Naive thymus-derived CD4-positive, alpha-beta T cell (primary cell): ENCODE measurements at places on chromosomes 2 and 18.

- no peak overlapping the region for H3K27ac ChIP-seq
- H3K4me1 ChIP-seq, result no peaks in the 10 kb centered on the region
- no peaks in the 10 kb centered on the region for H3K36me3 ChIP-seq
- H3K4me3 ChIP-seq, result no peak overlapping the region
Measured at GRCh38 chr2:120922571-120923332, 187.1 kb downstream of the GLI2 start.

GRCh38 chr2:241855245-241855887 is 3.3 kb downstream of the PDCD1 start:
- H3K4me3 ChIP-seq, result no peak overlapping the region
- no peak for DNase-seq
- H3K27ac ChIP-seq, result no peak overlapping the region

GRCh38 chr2:24903161-24904103 is 16.6 kb downstream of the ADCY3 start:
- H3K27ac ChIP-seq, result no peak overlapping the region
- H3K4me1 ChIP-seq, result no peaks in the 10 kb centered on the region
- H3K27me3 ChIP-seq, result no peaks in the 10 kb centered on the region
- no peak for DNase-seq
- H3K4me3 ChIP-seq, result no peak overlapping the region

GRCh38 chr2:231597014-231597611 is 4.4 kb downstream of the TEX44 start:
- peak; percentile 20 for DNase-seq
- H3K4me1 ChIP-seq, result no peaks in the 10 kb centered on the region
- H3K36me3 ChIP-seq, result no peaks in the 10 kb centered on the region
- H3K27me3 ChIP-seq, result no peaks in the 10 kb centered on the region

DNA sequence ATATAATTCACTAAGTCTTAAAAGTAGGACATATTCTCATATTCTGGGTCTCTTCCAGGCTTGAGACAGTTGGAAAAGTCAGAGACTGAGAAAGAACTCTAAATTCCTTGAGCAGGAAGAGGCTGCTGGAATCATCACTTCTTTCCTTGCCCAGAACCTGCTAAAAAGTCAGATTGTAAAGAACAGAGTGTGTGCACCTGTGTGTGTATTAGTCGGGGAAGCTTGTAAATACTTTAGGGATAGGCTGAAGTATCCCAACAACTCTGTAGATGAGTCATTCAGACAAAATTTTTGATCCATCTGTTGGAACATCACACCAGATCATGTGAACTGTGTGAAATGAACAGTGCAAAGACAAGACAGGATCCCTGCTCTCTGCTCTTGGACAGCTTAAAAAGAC is 16.1 kb downstream of the GAREM1 start:
- H3K27ac ChIP-seq, result no peak overlapping the region
- DNase-seq, result no peak
- no peak overlapping the region for H3K4me3 ChIP-seq
- H3K27me3 ChIP-seq, result no peaks in the 10 kb centered on the region
- H3K4me1 ChIP-seq, result no peaks in the 10 kb centered on the region

DNA sequence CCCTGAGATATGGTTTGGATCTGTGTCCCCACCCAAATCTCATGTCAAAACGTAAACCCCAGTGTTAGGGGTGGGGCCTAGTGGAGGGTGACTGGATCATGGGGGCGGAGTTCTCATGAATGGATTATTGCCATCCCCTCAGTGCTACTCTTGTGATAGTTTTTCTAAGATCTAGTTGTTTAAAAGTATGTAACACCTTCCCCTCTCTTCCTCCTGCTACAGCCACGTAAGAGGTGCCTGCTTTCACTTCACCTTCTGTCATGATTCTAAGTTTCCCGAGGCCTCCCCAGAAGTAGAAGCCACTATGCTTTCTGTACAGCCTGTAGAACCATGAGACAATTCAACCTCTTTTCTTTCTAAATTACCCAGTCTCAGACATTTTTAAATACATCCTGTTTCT is 16.9 kb downstream of the PUM2 start:
- DNase-seq, result no peak
- H3K27ac ChIP-seq, result no peak overlapping the region
- no peaks in the 10 kb centered on the region for H3K27me3 ChIP-seq
- H3K4me1 ChIP-seq, result peaks cover 30% of the 10 kb centered on the region
- H3K4me3 ChIP-seq, result no peak overlapping the region

GRCh38 chr2:160363961-160364360 is 129.6 kb downstream of the RBMS1 start:
- no peak overlapping the region for H3K27ac ChIP-seq
- no peak for DNase-seq
- peaks cover 8% of the 10 kb centered on the region for H3K4me1 ChIP-seq
- no peak overlapping the region for H3K4me3 ChIP-seq
- H3K36me3 ChIP-seq, result peaks cover 11% of the 10 kb centered on the region
- H3K27me3 ChIP-seq, result no peaks in the 10 kb centered on the region

- H3K4me3 ChIP-seq, result no peak overlapping the region
- DNase-seq, result no peak
- H3K36me3 ChIP-seq, result no peaks in the 10 kb centered on the region
- H3K27me3 ChIP-seq, result no peaks in the 10 kb centered on the region
Measured at GRCh38 chr18:37175727-37176620, 347.0 kb downstream of the KIAA1328 start.

- no peaks in the 10 kb centered on the region for H3K4me1 ChIP-seq
- no peak for DNase-seq
- no peaks in the 10 kb centered on the region for H3K36me3 ChIP-seq
- no peak overlapping the region for H3K27ac ChIP-seq
Measured at GRCh38 chr2:235216901-235217300, 265.1 kb downstream of the SH3BP4 start.

- H3K27me3 ChIP-seq, result no peaks in the 10 kb centered on the region
- peaks cover 21% of the 10 kb centered on the region for H3K36me3 ChIP-seq
- no peaks in the 10 kb centered on the region for H3K4me1 ChIP-seq
- DNase-seq, result peak; percentile 62
- H3K4me3 ChIP-seq, result no peak overlapping the region
- no peak overlapping the region for H3K27ac ChIP-seq
Measured at GRCh38 chr2:223970343-223971128, 13.3 kb downstream of the MRPL44 start.

- H3K4me1 ChIP-seq, result no peaks in the 10 kb centered on the region
- no peak overlapping the region for H3K4me3 ChIP-seq
- H3K36me3 ChIP-seq, result no peaks in the 10 kb centered on the region
- DNase-seq, result no peak
- H3K27ac ChIP-seq, result no peak overlapping the region
- no peaks in the 10 kb centered on the region for H3K27me3 ChIP-seq
Measured at GRCh38 chr2:45928946-45929345, 277.5 kb downstream of the PRKCE start.

DNA sequence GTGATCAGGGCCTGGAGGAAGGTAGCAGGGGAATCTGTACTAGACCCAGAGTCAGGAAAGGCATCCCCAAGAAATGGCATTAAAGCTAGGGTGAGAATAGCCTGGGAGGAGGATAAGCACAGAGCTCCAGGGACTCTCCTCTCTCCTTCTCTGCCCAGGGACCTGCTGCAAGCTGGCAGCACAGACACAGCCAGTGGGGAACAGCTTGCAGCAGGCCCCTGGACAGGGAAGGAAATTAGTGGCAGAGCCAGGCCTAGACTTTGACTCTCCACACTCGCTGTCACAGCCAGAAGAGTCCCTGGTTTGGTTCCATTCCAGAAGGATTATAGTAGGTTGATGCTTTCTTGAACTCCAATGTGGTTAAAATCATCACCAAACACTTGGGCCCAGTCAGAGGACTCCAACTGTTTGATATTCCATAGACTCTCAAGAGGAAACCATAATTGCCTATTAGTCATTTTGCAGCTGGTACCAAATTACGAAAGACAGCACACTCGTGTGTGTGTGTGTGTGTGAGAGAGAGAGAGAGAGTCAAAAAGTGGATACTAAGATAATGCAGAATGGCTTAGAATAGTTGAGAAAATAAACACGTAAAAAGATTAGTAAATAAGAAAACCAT is 95.5 kb upstream of the ATP8B1 start:
- H3K4me1 ChIP-seq, result no peaks in the 10 kb centered on the region
- H3K4me3 ChIP-seq, result no peak overlapping the region
- no peak for DNase-seq
- H3K27me3 ChIP-seq, result no peaks in the 10 kb centered on the region
- no peak overlapping the region for H3K27ac ChIP-seq
- no peaks in the 10 kb centered on the region for H3K36me3 ChIP-seq

DNA sequence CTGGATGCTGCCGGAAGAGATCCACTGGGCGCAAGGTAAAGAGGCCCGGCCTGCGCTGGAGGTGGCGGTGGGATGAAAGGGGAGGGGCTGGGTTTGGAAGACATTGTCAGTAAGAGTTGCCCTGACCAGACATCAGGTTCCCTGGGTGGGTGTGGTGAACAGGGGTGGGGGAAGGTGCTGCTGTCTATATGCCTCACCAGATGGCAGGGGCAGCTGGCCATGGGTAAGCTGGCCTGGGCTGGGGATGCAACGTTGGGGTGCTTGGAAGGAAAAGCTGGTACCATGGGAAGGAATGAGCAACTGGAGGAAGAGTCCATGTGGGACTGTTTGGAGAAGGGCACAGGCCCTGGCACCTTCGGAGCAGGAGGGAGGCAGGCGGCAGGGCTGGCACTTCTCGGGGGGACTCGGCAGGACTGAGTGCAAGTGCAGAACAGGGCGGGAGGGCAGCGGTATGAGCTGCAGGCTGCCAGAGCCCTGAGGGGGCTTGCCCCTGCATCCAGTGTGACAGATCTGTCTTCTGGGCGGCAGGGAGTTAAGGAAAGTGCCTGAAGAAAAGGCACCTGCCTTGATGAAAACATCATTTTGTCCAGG is 146.4 kb downstream of the DYSF start:
- no peaks in the 10 kb centered on the region for H3K36me3 ChIP-seq
- H3K27me3 ChIP-seq, result no peaks in the 10 kb centered on the region
- H3K4me1 ChIP-seq, result no peaks in the 10 kb centered on the region
- H3K27ac ChIP-seq, result no peak overlapping the region
- H3K4me3 ChIP-seq, result no peak overlapping the region

DNA sequence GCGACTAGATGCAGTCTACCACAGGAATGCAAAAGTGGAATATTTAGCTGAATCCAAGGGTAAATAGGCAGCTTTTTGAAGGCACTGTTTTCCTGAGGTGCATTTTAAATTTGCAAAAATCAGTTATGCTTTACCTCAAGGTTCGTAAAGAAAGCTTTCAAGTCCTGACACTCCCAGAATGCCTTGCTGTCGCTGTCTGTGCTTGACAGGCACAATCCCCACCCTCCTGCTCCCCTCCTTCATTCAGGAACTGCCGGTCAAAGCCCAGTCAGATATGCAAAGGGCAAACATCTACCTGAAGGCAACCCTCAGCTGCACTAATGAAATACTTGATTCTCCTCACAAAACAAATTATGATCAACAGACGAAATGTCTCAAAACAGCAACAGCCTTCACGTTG is 97.4 kb upstream of the DDX18 start:
- no peaks in the 10 kb centered on the region for H3K4me1 ChIP-seq
- no peaks in the 10 kb centered on the region for H3K27me3 ChIP-seq
- no peaks in the 10 kb centered on the region for H3K36me3 ChIP-seq
- no peak overlapping the region for H3K4me3 ChIP-seq

DNA sequence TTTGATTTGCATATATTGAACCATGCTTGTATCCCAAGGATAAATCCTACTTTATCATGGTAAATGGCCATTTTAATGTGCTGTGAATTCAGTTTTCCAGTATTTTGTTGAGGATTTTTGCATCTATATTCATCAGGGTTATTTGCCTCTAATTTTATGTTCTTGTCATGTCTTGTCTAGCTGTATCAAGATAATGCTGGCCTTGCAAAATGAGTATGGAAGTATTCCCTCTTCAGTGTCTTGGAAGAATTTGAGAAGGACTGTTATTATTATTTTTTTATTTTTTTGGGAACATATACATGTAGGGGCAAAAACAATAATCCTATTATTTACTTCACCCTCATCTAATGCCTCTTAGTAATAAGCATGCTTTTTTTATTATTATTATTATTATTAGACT is 398.0 kb upstream of the KCNH7 start:
- no peak for DNase-seq
- no peaks in the 10 kb centered on the region for H3K4me1 ChIP-seq
- H3K36me3 ChIP-seq, result no peaks in the 10 kb centered on the region
- H3K27me3 ChIP-seq, result no peaks in the 10 kb centered on the region

GRCh38 chr2:135349941-135350340 is 181.1 kb downstream of the ZRANB3 start:
- no peaks in the 10 kb centered on the region for H3K36me3 ChIP-seq
- H3K27me3 ChIP-seq, result no peaks in the 10 kb centered on the region
- DNase-seq, result no peak
- no peak overlapping the region for H3K4me3 ChIP-seq

- DNase-seq, result no peak
- H3K27ac ChIP-seq, result no peak overlapping the region
- no peaks in the 10 kb centered on the region for H3K27me3 ChIP-seq
Measured at GRCh38 chr18:8554354-8554753, 54.9 kb upstream of the RAB12 start.

- H3K36me3 ChIP-seq, result no peaks in the 10 kb centered on the region
- H3K4me3 ChIP-seq, result no peak overlapping the region
- DNase-seq, result no peak
- H3K4me1 ChIP-seq, result peaks cover 16% of the 10 kb centered on the region
- H3K27me3 ChIP-seq, result no peaks in the 10 kb centered on the region
Measured at GRCh38 chr2:238285653-238286082, 2.7 kb downstream of the PER2 start.

GRCh38 chr2:196399096-196399495 is 227.7 kb upstream of the STK17B start:
- H3K4me3 ChIP-seq, result no peak overlapping the region
- no peak overlapping the region for H3K27ac ChIP-seq
- no peak for DNase-seq
- H3K36me3 ChIP-seq, result no peaks in the 10 kb centered on the region
- H3K4me1 ChIP-seq, result no peaks in the 10 kb centered on the region

- H3K27me3 ChIP-seq, result no peaks in the 10 kb centered on the region
- no peaks in the 10 kb centered on the region for H3K4me1 ChIP-seq
- H3K36me3 ChIP-seq, result no peaks in the 10 kb centered on the region
- no peak overlapping the region for H3K27ac ChIP-seq
Measured at GRCh38 chr2:214169736-214170135, 241.1 kb upstream of the VWC2L start.

DNA sequence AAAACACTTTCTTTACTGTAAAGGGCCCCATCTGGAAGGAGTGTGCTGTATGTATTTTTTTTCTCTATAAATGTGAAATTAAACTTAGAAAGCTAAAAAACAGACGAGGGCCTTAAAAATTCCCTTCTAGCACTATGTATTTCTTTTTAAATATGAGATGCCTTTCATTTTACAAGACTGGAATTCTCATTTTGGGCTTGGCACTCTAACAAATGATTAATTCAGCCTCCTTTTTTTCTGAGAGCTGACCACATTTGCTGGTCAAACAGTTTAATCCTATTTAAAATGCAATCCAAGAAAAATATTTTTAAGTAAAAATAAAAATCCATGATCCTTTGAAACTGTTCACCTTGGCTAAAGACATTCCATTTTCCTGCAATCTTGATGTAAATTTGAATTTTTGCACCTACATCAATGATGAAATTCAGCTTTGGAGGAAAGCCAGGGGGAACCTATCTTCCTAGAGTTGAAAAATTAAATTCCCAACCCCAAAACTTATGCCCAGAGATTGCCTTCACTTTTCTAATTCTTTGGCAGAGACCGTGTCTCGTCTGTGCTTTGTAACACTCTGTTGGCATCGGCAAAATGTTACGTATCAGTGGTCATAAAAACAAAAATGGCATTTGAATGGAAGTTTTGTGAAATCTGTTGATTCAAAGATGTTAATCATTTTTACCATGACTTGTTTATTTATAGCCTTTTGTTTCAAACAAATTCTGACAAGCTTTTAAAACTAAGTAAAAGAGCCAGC is 284.5 kb downstream of the ZNF521 start:
- no peak overlapping the region for H3K4me3 ChIP-seq
- no peaks in the 10 kb centered on the region for H3K36me3 ChIP-seq
- no peaks in the 10 kb centered on the region for H3K4me1 ChIP-seq
- H3K27ac ChIP-seq, result no peak overlapping the region

- no peak overlapping the region for H3K4me3 ChIP-seq
- no peak overlapping the region for H3K27ac ChIP-seq
- H3K27me3 ChIP-seq, result no peaks in the 10 kb centered on the region
- DNase-seq, result no peak
- H3K36me3 ChIP-seq, result no peaks in the 10 kb centered on the region
Measured at GRCh38 chr18:2002151-2002550, 569.2 kb downstream of the METTL4 start.
